ENCODE measurements at places on chromosomes 2 and 18.

DNA sequence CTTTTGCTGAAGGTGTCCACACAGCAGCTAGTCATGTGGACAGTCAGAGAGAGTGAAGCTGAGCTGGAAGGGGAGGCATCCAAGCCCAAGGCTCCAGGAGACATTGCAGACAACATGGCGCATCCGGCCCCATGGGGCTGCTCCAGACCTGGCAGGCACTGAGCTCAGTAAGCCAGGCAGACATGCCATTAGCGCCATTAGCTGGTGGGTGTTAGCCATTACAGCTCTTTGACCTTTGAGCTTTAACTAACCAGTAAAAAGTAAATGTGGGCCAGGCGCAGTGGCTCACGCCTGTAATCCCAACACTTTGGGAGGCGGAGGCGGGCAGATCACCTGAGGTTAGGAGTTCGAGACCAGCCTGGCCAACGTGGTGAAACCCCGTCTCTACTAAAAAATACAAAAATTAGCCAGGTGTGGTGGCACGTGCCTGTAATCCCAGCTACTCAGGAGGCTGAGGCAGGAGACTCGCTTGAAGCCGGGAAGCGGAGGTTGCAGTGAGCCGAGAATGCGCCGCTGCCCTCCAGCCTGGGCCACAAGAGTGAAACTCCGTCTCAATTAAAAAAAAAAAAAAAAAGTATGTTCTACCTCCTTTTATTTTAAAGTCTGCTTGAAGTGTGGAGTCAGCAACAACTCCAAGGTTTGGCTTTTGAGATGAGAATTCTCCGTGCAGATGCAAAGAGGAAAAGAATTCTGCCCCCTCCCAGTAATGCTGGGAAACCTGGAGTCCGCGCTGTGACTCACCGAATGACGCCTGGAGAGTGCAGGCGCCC is 69.4 kb downstream of the TWSG1 start:
- DNase-seq, result no peak

- no peak for DNase-seq
These were observed 38.5 kb upstream of the SLC35G4 start for GRCh38 chr18:11570769-11571412.

- no peak for DNase-seq
These were observed 20.5 kb upstream of the SLC35F5 start for GRCh38 chr2:113776949-113777348.

DNA sequence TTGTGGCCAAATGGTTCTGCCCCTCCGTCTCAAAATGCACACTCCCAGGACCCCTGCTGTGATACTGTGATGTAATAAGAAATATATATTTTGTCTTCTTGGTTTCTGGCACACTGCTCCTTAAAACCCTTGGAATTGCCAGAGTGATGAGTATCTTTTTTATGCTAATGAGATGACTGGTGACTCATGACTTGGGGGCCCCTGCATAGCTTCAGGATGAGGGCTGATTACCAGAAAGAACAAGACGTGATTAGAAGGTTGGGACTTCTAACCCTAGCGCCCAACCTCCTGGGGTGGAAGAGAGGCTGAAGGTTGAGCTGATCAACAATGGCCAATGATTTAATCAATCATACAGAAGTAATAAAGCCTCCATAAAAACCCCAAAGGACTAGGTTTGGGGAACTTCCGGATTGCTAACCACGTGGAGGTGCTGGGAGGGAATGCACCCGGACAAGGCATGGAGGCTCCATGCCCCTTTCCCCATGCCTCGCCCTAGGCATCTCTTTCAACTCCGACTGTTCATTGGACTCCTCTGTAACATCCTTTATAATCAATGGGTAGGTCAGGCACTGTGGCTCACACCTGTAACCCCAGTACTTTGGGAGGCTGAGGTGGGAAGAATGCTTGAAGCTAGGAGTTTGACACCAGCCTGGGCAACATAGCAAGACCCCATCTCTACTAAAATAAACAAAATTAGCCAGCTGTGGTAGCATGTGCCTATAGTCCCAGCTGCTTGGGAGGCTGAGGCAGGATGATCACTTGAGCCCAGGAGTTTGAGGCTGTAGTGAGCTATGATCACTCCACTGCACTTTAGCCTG is 89.1 kb downstream of the HS1BP3 start:
- DNase-seq, result no peak

DNA sequence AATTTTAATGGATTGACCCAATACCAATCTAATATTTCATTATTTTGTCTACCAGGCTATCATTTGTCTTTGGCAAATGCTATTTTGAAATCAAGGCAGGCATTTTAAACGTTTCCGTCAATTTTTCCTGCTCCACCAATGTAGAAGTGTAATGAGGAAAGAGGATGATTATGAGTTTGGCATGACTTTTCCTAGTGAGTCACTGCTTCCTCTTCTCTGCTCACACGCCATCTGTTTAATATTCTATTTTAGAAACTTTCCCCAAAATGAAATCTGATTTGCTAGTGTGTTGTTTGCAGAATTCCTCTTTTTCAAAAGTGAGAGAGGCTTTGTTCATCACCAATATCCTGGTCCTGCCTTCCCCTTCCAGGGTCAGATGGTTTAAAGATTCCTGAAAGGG is 42.5 kb upstream of the PID1 start:
- no peak for DNase-seq

GRCh38 chr2:99468155-99468554 is 21.7 kb downstream of the REV1 start:
- DNase-seq, result no peak

DNA sequence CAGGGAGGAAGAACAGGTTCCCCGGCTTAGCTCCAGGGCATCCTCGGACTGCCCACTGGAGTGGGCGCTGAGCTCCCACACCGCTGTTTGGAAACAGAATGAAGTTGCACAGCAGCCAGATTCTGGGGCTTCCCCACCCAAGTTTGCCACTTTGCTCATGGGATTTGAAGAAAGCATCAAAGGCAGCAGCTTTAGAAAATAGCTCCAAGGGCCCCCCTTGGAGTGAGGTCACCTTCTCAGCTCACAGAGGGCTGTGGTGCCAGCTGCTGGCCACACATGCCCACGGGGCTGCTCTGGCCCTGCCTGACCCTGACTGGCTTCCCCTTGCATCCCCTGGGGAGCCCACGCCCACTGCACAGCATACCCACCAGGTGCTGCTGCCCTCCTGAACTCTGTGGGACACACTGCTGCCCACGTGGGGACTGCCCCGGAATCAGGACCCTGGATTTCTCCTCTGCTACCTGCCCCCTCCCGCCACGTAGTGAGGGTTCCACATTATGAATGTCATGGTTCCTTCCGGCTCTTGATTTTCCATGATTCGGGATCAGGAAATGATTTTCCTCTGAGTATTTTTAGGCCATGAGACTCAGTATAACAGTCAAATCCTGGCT is 70.3 kb downstream of the TGOLN2 start:
- DNase-seq, result no peak

GRCh38 chr2:27209621-27210401 is 2.0 kb upstream of the ATRAID start:
- DNase-seq, result no peak

DNA sequence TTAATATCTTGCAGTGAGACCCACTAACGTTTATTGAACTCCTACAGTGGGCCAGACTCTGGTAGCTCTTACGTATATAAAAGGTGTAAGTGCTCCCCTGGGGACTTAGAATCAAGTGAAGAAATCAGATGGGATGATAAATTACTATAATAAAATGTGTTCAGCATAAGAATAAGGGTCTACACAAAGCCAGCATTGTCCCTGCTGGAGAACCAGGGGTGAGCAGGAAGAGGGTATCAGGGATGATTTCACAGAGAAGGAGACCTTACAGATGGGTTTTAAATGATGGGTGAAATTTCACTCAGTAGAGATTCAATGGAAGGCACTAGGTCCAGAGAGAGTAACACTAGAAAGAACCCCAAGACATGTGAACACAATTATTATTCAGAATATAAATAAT is 20.7 kb downstream of the NRXN1 start:
- DNase-seq, result no peak

- no peak for DNase-seq
These were observed 1132.9 kb upstream of the ZEB2 start for GRCh38 chr2:145652571-145653545.

DNA sequence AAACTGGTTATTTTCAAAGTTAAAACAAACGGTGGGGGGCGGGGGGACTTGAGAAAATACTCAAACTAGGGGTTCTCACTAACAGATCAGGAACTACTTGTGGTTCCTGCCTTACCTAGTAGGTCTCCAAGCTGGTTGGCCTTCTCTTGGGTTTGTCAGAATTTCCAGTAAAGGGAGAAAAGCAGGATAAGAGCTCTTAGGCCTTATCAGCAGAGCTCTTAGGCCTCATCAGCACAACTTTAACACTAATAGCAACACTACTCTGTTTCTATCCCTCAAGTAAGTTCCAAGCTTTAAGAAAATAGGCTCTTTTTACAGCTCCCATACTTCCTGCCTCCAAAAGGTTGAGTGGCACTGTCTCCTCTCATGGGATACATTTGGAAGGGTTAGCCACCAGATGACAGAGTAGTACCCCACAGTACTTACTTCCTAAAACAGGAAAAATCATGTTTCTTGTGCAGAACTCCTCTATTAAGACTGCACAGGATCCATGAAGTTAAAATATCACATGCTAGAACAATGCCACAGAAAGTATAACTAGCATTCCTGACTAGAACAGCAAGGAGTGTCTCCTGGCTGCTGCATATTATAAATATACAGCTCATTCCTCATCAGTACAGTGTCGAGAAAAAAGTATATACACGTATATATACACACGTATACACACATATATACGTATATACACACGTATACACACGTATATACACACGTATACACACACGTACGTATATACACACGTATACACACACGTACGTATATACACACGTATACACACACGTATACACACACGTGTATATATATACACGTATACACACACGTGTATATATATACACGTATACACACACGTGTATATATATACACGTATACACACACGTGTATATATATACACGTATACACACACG is 6.1 kb downstream of the FBXO11 start:
- DNase-seq, result no peak

DNA sequence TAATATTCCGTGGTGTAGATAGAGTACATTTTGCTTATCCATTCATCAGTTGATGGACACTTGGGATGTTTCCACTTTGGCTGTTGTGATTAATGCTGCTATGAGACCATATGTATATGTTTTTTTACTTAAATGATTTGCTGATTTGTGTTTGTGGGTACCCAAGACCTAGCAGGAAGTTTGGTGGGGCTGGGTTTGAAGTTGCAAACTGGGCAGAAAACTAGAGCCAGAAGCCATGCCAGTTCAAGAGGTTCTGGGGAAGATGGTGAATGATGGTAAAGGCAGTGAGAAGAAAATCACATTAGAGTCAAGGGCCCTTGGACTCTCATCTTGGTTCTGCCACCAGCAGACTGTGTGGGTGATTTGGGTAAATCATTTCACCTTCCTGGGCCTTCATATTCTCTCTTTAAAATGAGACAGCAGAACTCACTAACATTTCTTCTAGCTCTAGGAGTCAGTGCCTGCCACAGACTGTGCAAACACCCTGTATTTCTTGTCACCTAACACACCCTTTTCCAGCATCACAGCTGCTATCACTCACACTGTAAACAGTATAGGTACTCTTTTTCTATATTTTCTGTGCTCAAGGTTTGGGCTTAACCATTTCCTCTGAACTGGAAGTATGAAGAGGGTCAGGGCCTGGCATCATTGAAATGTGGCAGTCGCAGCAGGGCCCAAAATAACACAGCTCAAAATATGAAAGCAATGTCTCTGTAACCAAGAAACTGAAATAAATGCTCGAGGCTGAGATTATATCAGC is 8.4 kb upstream of the CTLA4 start:
- DNase-seq, result no peak

DNA sequence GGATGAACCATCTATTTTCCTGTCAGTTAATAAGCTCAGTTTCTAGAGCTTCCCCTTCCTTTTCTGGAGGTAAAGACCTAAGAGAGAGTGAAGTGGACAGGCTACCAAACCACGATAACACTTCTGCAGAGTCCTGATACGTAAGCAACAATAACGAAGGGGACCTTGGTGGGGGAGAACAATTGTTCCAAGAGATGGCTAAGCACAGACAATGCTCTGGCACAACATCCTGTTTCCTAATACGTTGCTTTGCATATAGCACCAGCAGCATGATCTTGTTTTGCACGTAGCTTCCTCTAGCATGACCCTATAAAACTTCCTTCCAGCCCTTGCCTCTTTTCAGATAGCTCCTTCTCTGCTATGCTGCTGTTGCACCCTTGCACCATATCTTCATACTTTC is 247.3 kb downstream of the RAD51AP2 start:
- no peak for DNase-seq

DNA sequence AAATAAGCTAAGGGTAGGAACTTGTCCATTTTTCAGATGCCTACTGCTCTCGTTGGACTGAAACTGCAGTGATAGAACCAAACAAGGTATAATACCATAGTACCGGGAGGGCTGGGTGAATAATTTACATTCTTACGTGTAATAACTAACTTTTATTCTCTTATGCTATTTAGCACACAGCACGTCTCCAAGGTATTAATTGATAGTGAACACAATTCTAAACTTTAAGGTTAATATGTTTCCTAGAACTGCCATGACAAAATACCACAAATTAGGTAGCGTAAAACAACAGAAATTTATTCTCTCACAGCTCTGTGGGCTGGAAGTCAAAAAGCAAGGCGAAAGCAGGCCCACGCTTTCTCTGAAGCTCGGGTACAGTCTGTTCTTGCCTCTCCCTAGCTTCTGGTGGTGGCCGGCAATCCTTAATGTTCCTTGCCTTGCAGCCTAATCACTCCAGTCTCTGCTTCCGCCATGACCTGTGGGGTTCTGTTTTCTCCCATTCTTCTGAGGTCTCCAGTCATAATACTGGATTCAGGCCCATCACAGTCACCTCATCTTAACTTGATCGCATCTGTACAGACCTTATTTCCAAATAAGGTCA is 5.6 kb upstream of the BCL2 start:
- DNase-seq, result no peak

Measured in NCI-H524 treated with DMSO at 0.1 percent for 48 hours (cell line).